ENCODE measurements at places on chromosomes 5 and 9. TPM values are rescaled to one million over a fixed set of nuclear protein-coding genes. Genes with fewer than 3 reads are reported as not detected.

CCL27 gene
- total RNA-seq: not detected

MINAR2 gene
- total RNA-seq: not detected

DNA sequence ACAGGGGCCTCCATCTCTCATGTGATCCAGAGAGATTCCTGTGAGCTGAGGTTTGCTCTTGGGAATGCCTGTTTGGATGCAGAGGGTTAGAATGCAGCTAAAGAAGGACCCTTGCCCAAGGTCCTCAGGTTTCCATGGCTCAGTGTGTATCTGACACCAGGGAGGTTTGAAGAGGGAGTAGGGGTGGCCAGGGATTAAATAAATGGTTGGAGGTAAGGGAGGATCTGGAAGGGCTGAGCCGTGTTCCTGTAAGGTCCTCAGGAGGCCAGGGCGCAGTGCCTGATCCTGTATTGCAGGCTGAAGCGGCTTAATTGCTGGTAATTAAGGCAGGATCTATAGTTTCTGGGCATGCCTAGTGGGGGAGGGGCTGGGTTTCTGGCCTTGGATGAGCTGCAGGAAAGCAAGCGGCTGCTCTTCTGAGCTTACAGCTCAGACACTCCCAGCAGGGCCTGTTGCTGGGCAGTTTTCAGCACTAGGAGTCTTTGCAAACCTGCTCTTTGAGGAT is 41.5 kb upstream of the MAP1B start:
- no peak for DNase-seq

DNA sequence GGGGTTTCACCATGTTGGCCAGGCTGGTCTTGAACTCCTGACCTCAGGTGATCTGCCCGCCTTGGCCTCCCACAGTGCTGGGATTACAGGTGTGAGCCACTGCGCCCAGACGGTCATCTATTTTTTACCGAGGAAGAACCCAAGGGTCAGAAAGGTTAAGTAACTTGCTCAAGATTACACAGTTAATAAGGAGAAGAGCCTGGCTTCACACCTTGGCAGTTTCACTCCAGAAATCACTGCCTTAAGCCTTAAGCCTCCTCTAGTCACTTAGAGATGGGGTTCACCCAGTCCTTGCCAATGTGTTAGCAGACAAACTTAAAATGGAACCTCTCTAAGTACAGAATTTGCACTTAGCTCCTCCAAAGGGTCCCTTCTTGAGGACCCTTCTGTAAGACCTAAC is 116.3 kb downstream of the PTTG1 start:
- no peak for DNase-seq

DNA sequence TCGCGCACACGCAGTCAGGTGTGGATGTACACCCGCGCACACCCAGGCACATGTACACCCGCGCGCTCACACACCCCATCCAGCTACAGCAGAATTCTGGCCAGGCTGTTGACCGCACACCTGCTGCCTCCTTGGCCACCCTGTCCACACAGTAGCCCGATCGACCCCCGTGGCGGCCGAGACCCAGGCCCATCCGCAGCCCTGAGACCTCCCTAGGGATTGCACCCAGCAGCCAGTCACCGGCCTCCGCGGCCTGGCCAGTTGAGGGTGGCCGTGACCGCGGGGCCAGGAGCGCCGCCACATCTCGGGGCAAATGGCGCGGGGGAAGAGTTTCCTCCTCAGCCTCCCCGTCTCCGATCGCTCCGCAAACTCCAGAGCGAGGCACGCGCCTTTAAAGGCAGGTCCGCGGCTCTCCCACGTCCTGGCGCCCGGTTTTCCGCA is 774 bp upstream of the ADAMTS16 start:
- no peak for DNase-seq

DNA sequence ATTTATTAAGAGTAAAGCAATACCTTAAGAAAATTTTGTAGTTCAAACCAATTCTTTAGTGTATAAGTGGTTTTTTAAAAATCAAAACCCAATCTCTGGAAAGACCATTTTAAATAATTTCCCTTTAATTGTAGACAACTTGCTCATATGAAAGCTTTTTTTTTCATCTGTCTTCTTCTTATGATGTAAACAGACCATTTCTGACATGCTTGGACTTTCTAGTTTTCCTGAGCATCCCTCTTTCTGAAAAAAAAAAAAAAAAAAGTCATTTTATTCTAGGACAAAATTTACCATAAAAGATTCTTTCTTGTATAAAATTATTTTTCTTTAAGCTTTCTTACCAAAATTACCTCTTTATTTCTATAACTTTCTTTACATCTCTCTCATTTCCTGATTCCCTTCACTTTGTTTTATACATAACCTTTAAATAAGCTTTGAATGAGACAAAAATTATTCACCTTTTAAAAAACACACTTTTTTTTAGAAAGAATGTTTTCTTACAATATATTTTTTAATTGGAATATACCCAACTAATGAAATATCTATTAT is 67.5 kb downstream of the COL15A1 start:
- no peak for DNase-seq

- DNase-seq: no peak
These were observed 16.4 kb upstream of the C5orf58 start for GRCh38 chr5:170216257-170216864.

DNA sequence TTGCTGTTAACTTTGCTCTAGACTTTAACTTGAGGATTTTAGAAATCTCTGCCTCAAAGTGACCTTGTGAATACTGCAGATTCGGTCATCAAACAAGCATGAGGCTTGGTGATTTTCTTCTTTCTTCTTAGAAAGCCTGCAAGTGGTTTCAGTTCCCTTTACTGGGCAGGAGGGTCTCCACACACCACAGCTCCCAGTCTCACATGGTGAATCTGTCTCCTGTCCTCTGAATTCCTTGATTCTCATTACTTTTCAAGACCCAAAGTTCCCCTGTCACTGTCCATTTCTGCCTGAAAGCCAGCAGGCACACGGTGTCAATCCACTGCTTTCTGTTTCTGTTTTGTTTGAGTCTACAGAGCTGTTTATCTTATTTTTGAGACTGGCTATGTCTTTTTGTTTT is 14.1 kb downstream of the HSPB3 start:
- DNase-seq: no peak

- no peak for DNase-seq
These were observed 25.9 kb upstream of the POMT1 start for GRCh38 chr9:131476777-131477345.

DNA sequence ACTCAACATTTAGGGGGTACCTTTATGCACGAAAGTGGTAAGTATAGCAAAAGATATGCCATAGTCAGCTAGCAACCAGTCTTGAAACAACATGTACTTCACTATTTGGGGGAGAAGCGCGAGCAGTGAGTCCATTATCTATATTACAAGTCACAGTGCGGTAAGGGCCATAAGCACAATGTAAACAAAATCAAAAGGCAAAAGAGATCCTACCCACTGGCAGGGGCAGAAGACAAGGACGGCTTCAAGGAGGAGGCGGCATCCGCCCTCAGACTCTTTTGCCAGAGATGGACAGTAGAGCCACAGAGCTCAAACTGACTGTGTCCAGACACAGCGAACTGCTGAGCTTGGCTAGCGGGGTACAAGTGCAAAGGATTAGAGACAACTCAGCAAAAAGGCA is 9.6 kb downstream of the MAPK9 start:
- no peak for DNase-seq
